ENCODE measurements at places on chromosomes 11 and 22.
A peak's percentile ranks its signal among the peaks of the same experiment; 100 is the strongest.

- no peak for DNase-seq
Observed at GRCh38 chr22:45422237-45422983, 8.9 kb downstream of the RIBC2 start.

GRCh38 chr22:37079668-37080171 lies 28.2 kb downstream of the KCTD17 start:
- DNase-seq = peak; percentile 80

DNA sequence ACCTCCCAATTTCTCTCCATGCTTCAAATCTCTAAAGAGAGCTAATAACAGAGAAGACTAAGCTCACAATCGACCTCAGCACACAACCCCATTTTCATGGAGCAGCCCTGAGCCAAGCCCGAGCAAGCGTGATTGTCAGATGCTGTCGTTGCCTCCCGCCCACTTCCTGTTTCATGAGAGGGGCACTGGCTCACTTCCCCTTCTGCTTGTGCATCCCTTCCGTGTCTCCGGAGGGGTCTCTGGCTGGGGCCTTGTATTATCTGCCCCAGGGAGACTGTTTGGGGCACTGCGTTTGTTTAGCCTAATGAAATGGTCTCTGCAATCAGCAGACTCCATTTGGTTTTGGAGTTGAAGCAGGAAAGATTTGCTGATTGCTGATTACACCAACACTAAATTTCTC lies 181.3 kb upstream of the SEZ6L start:
- DNase-seq = no peak

DNA sequence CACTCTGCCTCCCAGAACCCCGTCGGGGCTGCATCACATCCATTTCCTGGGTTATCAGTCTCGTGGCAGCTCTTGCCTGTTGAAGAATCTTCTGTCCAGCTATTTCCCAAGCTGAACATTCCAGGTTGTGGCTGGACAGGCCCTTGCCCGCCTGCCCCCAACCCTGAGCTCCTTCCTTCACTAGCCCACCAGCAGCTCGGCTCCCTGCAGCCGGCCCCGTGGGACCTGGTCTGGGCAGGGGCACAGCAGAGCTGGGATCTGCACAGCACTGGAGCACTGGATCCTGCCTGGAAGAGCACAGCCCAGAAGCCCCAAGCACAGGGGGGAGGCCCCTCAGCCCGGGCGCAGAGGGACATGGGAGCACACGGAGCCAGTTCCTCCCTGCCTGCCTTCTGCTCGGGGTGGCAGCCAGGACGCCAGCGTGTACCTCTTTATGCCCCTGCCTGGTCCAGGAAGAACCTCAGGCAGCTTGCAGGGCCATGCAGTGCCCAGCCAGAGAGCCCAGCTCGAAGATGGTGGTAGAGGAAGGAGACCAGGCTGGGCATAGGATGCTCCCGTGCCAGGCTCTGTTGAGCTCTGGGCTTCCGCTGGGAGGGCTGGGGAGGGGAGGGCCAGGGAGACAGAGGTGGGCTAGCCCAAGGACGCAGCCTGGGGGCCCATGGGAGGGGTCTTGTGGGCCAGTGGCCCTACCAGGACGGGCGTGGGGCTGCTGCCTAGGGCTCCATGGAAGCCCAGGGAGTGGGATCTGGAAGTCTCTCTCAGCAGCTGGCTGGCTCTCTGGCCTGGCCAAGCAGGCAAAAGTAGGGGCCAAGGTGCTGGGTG lies 16.6 kb upstream of the GNB1L start:
- peak; percentile 1 for DNase-seq

- DNase-seq = no peak
Observed at GRCh38 chr11:16126362-16126761, 230.0 kb downstream of the SOX6 start.

DNA sequence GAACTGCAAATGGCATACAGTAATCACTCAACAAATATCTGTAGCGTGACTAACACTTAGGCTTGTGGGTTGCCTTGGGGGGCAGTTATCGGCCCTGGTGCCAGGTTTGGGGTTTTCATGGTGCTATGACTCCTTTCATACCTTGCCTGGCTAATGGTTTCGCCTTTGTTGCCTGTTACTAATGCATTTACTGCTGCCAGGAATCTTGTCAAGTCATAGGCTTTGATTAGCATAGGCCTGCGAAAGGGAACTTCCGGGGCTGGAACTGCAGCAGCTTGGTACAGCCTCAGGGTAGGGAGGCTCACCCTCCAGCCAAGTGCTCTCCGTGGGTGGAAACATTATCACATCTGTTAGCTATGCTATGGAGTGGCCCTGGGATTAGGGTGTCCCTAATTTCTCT lies 13.2 kb downstream of the SLC25A18 start:
- DNase-seq = no peak

DNA sequence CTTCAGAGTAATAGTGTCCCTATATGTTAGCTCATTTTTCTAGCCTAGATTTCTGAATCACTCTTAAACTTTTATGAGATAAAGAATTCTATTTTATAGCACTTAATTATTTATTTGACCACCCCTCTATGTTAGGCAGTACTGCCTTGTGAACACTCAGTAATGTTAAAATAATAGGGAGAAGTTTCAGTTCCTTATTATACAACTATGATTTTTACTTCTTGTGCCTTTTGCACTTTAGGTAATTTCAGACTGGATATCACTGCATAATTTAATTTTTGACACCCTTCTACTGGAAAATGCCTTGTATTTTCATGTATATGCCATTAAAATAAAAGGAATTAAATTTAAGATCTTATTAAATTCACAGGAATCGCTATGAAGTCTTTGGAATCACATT lies 3.1 kb downstream of the BCO2 start:
- DNase-seq = no peak

- no peak for DNase-seq
Observed at GRCh38 chr11:33942954-33943353, 51.1 kb upstream of the LMO2 start.

GRCh38 chr11:60914633-60915247 lies 782 bp downstream of the TMEM109 start:
- DNase-seq = peak; percentile 43

DNA sequence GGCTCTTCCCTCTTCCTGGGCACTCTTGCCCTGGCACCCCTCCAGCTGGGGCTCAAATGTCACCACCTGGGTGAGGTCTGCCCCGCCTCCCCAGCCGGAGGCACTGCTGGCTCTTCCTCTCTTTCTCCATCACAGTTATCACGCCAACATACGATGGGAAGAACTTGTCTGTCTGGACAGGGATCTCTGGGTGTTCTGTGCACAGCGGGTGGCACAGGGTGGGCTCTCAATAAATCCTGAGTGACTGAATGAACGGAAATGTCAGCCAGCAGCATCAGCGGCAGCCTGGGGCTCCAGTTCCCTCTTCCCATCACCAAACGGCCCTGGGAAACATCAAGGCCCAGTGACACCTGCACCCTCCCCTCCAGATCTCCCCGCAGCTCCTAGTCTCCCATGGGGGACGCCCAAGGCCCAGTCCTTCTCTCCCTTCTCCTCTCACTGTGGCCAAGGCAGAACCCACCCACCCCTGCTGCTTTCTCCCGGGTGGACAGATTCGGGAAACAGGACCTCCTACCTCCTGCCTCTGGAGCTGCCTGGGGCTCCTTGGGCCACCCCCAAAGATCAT lies 440 bp upstream of the SLC25A45 start:
- DNase-seq = no peak

- no peak for DNase-seq
Observed at GRCh38 chr11:99316776-99317520, 296.2 kb downstream of the CNTN5 start.

GRCh38 chr22:19375435-19375834 lies 56.1 kb downstream of the HIRA start:
- no peak for DNase-seq

- no peak for DNase-seq
Observed at GRCh38 chr22:35601743-35602615, 15.2 kb downstream of the MB start.

GRCh38 chr11:101686514-101686913 lies 102.7 kb upstream of the TRPC6 start:
- no peak for DNase-seq

GRCh38 chr11:75394085-75394840 lies 5.1 kb upstream of the RPS3 start:
- no peak for DNase-seq

DNA sequence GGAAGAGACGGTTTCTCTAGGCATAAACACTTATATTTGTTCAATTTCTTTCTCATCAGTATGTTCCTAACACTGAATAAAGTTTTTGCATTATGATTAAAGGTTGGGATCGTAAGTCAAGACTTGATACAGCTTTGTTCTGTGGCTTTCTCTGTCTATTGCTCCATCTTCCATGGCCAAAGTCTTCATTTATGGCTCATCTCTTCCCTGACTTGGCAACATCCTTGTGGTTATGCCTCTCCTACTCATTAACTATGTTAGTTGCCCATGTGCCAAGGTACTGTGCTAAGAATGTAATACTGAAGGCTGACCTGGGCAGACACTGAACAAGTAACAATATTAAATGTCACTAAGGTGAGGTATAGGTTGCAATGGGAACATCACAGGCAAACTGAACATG lies 1.6 kb upstream of the ACCSL start:
- no peak for DNase-seq

DNA sequence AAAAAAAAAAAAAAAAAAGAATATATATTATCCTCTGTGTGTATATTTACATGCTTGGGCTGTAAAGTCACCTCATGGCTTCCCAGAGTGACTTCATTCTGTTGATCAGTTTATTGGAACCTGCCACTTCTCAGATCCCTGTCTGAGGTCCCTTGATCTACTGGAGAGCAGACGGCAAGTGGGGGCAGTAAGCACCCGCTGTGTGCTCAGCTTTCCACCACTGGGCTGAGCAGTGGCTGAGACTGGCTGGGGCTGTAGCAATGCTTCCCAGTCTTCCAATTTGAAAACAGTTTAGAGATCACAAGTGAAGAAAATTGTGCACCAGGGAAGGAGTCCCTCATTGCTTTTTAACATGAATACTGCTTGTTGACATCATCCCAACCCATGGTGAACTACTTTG lies 6.9 kb upstream of the RBM4B start:
- DNase-seq = no peak

DNA sequence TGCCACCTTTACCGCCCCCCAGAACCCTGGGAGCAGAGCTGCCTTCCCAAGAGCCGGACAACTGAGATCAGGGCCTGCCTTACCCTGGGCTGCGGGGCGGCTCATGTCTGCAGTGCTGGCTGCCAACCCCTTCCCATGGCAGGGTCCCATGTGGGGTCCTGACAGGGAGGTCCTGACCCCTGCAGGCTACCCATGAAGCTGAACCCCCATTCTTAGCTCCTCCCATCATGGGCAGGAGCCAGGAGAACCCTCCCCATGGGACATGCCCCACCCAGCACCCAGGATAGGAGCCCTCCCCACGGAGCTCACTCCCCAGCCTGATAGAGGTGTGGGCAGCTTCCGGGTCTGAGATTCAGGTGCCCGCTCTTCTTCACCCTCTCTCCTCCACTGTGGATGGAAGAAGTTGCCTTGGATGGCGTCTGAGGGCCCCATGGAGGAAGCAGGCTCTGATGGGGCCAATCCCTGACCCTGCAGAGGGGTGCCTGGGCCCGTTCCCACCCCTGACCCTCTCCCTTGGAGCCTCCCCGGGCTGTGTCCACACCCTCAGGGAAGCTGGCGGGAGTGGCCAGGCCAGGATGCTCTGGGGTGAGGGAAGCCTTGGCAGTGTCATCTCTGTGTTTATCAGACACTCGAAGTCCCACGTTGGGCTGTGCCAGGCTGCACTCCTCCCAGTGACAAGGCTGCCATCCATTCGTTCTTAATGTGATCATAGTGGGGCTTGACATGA lies 1508.2 kb downstream of the BRD1 start:
- DNase-seq = no peak

GRCh38 chr11:119772641-119773415 lies 43.8 kb upstream of the NECTIN1 start:
- no peak for DNase-seq

DNA sequence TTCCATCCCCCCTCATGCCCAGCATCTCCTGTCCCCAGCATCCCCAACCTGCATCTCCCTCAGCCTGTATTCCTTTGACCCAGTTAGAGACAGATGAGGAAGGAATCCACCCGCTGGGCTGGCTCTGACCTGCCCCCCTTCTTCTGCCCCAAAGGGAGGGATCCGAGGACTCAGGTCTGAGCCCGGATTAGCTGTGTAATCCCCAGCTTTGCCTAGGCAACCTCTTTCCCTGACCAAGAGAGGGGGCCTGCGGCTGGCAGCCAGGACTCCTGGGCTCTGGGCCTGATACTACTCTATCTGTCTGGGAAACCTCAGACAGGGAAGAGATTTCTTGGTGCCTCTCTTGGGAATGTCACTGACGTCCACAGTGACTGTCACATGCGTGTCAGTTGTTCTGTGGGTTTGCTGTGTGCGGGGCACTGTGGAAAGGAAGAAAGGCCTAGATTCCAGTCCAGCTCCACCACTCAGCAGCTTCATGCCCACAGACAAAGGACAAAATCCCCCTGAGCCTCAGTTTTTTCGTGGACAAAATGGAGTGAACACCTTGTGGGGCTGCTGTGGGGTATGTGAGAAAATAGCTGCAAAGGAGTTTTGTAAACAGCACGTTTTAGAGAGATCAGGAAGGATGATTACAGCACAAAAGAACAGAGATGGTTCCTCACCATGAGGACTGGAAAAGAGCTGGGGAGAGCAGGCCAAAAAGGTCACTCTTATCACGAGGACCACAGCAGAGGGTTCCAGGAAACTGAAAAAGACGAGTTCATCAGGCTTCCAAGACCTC lies 1.3 kb upstream of the NDUFV1 start:
- DNase-seq = no peak

GRCh38 chr11:82732734-82733443 lies 775 bp downstream of the FAM181B start:
- peak; percentile 37 for DNase-seq

- peak; percentile 81 for DNase-seq
Observed at GRCh38 chr11:130213143-130213978, 53.8 kb downstream of the ST14 start.

DNA sequence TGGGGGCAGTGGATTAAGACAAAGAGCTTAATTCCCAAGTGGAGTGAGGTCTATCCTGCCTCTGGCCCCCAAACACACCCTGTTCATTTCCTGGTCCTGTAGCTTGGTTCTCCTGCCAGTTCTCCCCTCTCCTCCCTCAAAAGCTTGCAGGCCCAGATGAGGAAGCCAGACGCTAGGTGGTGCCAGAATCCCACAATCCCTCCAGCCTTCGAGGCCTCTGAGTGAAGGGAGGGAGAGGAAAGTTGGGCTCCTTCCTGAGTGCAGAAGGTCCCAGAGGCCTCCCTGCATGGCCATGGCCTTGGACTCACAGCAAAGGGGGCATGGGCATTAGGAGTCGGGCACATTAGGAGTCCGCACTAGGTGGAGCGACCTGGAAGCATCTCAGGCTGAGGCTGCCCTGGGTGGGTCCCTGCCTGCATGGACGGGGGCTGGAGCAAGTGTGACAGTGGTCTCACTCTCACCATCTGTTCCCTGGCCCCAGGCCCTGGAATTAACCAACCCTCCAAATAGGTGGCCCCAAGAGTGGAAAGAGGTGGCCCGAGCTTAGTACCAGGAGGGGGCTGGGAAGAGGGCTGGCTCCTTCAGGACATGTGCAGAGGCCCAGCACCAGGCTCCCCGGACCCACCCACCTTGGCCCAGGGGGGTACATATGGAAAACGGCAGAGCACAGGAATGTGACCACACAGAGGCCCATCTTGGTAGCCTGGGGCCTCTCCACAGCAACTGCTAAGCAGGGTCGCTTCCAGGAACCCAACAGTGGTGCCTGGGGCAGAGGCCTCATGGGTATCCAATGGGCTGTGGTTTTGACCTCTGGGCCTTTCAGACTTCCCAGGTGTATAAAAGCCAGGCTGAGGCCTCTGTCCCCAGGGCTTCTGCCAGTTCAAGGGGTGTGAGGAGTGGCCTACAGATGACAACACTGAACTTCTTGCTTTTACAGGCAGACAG lies 5.2 kb downstream of the FXYD2 start:
- DNase-seq = no peak

- DNase-seq = peak; percentile 54
Observed at GRCh38 chr11:61683961-61684869, 4.0 kb downstream of the DAGLA start.

- DNase-seq = no peak
Observed at GRCh38 chr11:121460941-121461514, 8.3 kb upstream of the SORL1-AS1 start.
